ENCODE measurements at places on chromosomes 12 and 14. TPM values are rescaled to one million over a fixed set of nuclear protein-coding genes. Genes with fewer than 3 reads are reported as not detected.

Gene PLD4
- 0.92 TPM for total RNA-seq

Gene KRT83
- not detected for total RNA-seq

Gene CLEC2D
- 11.6 TPM for total RNA-seq

GRCh38 chr14:93712838-93713724 lies 75.2 kb downstream of the PRIMA1 start:
- no peak for DNase-seq
- H3K36me3 ChIP-seq: no peaks in the 10 kb centered on the region
- no peak overlapping the region for H3K4me3 ChIP-seq
- H3K4me1 ChIP-seq: no peaks in the 10 kb centered on the region

DNA sequence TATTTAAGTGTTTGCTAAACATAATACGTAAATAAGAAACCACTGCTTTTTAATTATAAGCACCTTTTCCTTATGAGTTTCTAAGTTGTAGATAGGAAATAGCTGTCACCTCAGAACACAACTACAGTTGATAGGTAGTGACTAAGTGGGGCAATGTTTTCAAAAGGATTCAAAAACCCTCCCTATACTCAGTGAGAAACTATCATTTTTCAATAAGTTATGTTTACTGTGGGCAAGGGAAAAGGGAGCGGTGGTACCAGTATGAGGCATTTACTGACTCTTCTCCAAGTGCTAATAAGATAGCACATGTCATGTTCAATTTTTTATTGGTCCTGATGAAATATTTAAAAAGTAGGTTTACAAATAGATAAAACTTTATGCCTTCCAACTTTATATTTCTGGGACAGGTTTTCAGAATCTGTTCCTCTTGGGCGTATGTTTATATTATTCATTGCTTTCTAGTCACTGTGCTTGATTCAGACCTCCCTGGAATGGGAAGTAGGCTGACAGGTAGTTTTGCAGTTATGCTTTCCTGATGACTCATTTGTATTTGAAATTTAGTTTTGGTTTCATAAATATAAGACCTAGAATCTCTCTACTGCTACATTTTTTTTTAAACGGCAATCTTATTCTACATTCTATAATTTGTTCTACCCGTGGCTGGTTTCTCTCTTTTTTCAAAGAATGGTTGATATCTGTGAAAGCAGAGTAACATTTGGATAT lies 153.1 kb downstream of the TMEM117 start:
- no peaks in the 10 kb centered on the region for H3K27me3 ChIP-seq
- no peaks in the 10 kb centered on the region for H3K36me3 ChIP-seq
- H3K27ac ChIP-seq: no peak overlapping the region
- no peaks in the 10 kb centered on the region for H3K4me1 ChIP-seq
- no peak for DNase-seq

DNA sequence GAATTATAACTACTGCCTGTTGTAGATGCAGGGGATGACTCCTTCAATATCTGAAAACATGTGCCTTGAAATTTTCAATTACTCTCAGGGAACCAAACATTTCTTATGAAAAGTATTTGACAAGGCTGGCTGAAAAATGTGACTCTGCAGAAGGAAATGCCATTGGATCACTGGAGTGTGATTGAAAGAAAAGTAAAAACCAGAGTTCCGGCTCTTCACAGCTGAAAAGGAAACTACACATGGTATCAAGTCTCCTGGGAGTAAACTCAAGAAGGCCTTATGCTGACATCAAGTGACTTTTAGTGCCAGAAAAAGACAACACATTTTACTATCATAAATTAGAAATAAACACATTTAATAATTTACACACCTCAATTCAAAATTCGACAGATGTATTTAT lies 693.0 kb downstream of the LRFN5 start:
- no peaks in the 10 kb centered on the region for H3K27me3 ChIP-seq
- H3K27ac ChIP-seq: no peak overlapping the region
- H3K36me3 ChIP-seq: no peaks in the 10 kb centered on the region
- H3K4me1 ChIP-seq: no peaks in the 10 kb centered on the region
- H3K4me3 ChIP-seq: no peak overlapping the region
- no peak for DNase-seq

DNA sequence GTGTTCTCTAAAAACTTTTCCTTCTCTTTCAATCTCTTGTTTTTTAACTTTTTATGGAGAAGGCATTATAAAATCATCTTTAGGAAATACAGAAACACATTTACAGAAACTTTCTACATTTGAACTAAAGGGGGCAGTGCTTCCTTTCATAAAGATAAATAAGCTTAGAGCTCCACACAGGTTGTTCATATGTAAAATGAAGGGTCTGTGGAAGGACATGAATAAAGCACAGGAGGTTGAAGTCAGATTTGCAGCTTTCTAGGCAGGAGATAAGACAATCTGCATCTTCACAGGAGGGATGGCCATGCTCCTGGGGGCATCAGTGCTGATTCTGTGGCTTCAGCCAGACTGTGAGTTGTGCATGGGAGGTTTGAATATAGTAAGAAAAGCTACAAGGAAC lies 426.0 kb downstream of the DAD1 start:
- peak; percentile 14 for DNase-seq
- H3K36me3 ChIP-seq: no peaks in the 10 kb centered on the region
- no peaks in the 10 kb centered on the region for H3K4me1 ChIP-seq
- no peak overlapping the region for H3K4me3 ChIP-seq
- H3K27me3 ChIP-seq: no peaks in the 10 kb centered on the region

GRCh38 chr14:73295198-73295796 lies 58.0 kb downstream of the PAPLN start:
- H3K4me1 ChIP-seq: no peaks in the 10 kb centered on the region
- peaks cover 8% of the 10 kb centered on the region for H3K36me3 ChIP-seq
- peak; percentile 66 for DNase-seq
- H3K27me3 ChIP-seq: no peaks in the 10 kb centered on the region
- no peak overlapping the region for H3K4me3 ChIP-seq
- no peak overlapping the region for H3K27ac ChIP-seq

GRCh38 chr14:68896132-68896531 lies 83.0 kb downstream of the ACTN1 start:
- DNase-seq: no peak
- H3K4me3 ChIP-seq: no peak overlapping the region
- no peaks in the 10 kb centered on the region for H3K27me3 ChIP-seq

DNA sequence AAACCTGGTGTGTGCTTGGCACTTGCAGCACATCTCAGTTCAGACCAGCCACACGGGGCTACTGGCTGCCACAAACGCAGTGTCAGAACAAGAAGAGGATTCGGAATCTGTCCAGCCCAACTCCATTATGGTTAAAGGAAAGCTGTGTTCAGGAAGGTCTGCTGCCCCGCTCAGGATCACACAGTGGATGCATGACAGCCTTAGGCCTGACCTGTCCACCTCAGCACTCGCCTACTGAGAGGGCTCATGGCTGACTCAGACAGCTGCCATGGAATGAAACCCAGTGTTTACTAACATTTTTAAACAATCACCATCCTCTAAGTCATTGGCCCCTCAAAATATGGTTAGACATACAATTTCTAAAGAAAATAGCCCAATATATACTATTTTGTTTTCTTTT lies 5.6 kb upstream of the NIN start:
- no peaks in the 10 kb centered on the region for H3K4me1 ChIP-seq
- H3K36me3 ChIP-seq: no peaks in the 10 kb centered on the region
- H3K27ac ChIP-seq: no peak overlapping the region
- DNase-seq: no peak
- no peak overlapping the region for H3K4me3 ChIP-seq

GRCh38 chr14:53701108-53701875 lies 255.3 kb downstream of the BMP4 start:
- DNase-seq: no peak
- H3K4me3 ChIP-seq: no peak overlapping the region
- H3K27me3 ChIP-seq: no peaks in the 10 kb centered on the region
- no peaks in the 10 kb centered on the region for H3K4me1 ChIP-seq

DNA sequence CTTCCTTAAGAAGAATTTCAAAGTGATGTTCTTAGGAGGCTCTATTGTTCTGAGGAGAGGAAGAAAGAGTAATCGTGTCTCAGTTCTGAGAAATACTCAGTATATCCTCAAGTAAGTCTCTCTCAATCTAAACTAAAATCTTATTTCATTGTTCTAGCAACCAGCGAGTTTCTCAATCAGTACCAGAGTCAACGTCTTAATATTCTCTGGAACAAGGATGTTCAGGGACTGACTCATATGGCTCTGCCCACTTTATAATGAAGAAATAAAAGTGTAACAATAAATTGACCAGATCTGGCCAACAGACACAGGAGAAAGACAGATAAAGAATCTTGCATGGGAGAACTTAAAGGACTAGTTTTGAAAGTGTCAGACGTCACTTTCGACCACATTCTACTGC lies 469.8 kb upstream of the FLRT2 start:
- no peak for DNase-seq
- H3K4me3 ChIP-seq: no peak overlapping the region
- no peak overlapping the region for H3K27ac ChIP-seq
- no peaks in the 10 kb centered on the region for H3K27me3 ChIP-seq
- H3K4me1 ChIP-seq: peaks cover 11% of the 10 kb centered on the region

GRCh38 chr14:93263416-93263815 lies 56.4 kb downstream of the UBR7 start:
- H3K4me1 ChIP-seq: peaks cover 2% of the 10 kb centered on the region
- no peak overlapping the region for H3K4me3 ChIP-seq
- no peaks in the 10 kb centered on the region for H3K27me3 ChIP-seq
- no peak overlapping the region for H3K27ac ChIP-seq
- peaks cover 9% of the 10 kb centered on the region for H3K36me3 ChIP-seq

DNA sequence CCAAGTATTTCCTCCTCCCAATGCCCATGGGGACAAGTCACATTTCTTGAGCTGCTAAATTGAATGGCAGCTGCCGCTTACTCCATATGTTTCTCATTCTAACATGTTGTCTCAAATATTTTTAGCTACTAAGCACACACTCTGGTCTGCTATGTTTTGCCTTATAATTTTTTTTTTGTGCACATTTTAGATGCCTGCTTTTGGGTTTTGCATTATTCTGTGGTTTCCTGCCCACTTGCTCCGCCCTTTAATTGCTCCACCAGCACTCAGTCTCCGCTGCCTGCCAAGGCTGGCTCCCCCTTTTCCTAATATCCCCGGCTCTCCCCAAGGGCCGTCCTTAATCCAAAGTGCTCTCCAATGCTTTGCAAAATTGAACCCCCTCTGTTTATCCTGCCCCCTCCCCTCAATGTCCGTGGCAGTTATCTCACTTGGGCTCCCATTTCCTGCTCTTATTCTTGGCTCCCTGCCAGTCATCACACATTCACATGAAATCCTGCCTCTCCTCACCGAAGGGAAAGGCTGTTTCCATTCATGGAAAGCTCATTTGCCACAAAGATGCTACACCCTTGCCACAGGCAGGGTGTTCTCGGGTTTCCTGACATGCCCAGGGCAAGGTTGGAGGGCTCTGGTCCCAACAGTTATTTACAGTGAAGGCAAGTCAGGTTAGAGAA lies 79.4 kb downstream of the C12orf75 start:
- DNase-seq: peak; percentile 95
- H3K27ac ChIP-seq: no peak overlapping the region
- peaks cover 6% of the 10 kb centered on the region for H3K4me1 ChIP-seq
- no peaks in the 10 kb centered on the region for H3K36me3 ChIP-seq

GRCh38 chr12:112852810-112853209 lies 54.0 kb upstream of the OAS1 start:
- H3K36me3 ChIP-seq: no peaks in the 10 kb centered on the region
- DNase-seq: no peak
- no peak overlapping the region for H3K4me3 ChIP-seq

DNA sequence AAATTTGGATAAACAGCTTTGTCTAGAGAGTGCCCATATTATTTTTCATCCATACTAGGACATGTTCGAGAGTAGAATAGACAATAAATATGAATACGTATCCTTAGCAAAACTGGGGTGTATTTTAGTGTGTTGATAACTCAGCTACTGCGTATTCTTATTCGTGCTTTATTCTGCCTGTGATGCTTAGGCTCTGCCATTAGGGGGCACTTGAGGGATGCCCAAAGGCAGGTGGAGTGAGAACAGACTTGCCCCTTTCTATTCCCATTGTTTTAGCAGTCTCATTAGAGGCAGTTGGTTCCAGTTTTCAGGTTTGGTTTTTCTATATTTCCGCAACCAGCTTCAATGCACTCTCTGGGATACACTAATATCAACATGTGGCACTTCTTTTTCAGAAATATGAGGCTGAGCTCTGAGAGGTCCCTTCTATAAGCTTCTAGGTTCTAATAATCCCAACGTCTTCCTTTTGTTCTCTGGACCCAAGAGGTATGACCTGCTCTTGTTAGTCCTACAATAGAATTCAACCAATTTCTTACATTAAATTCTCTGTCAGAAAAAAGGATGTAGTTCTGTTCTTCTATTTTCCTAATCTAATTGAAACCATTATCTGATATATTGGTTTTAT lies 985.7 kb upstream of the FBXO33 start:
- DNase-seq: peak; percentile 10
- H3K27me3 ChIP-seq: no peaks in the 10 kb centered on the region
- no peak overlapping the region for H3K4me3 ChIP-seq
- H3K36me3 ChIP-seq: no peaks in the 10 kb centered on the region
- no peak overlapping the region for H3K27ac ChIP-seq
- no peaks in the 10 kb centered on the region for H3K4me1 ChIP-seq

DNA sequence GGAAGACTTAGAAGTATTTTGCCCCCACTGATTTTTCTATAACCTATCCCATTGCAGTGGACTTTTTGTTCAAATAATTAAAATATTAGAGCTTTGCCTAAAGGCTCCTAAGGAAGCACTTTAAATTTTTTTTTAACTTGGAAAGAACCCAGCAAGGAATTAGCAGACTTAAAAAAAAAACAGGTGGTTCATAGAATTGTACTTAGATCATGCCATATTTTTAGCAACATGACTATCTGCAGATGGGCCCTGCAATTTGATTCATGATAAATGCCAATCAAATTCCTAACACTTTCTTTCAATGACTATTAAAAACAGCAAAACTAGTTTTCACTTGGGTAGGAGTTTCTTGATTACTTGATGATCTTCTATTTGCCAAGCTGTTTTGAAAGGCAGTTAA lies 11.5 kb downstream of the ADAMTS20 start:
- no peak overlapping the region for H3K27ac ChIP-seq
- no peak for DNase-seq
- H3K4me1 ChIP-seq: no peaks in the 10 kb centered on the region
- H3K36me3 ChIP-seq: no peaks in the 10 kb centered on the region

GRCh38 chr14:92973798-92974372 lies 50.9 kb downstream of the CHGA start:
- no peak for DNase-seq
- peaks cover 8% of the 10 kb centered on the region for H3K36me3 ChIP-seq
- H3K4me1 ChIP-seq: no peaks in the 10 kb centered on the region
- H3K4me3 ChIP-seq: no peak overlapping the region

- no peaks in the 10 kb centered on the region for H3K4me1 ChIP-seq
- H3K27me3 ChIP-seq: no peaks in the 10 kb centered on the region
- H3K4me3 ChIP-seq: no peak overlapping the region
- H3K36me3 ChIP-seq: no peaks in the 10 kb centered on the region
- DNase-seq: peak; percentile 90
These were observed 8.0 kb downstream of the IL22 start for GRCh38 chr12:68245180-68246021.

DNA sequence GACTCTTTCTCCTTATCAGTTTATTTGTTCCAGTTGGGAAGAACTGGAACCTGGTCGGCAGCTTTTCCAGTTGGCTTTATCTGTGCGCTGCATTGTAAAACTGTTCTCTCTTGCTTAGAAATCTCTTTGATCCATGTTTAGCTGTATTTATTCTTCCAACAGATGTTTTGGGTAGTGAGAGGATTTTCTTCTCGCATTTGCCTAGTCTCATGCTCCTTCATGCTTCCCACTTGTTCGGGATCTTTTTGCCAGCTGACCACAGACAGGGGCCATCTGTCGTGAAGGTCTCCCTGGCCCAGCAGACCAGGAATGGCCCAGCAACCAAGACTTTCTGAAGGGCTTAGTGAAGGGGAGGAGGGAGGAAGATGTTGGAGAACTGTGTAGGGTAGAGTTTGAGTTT lies 21.6 kb downstream of the NTF3 start:
- H3K27ac ChIP-seq: no peak overlapping the region
- H3K27me3 ChIP-seq: peaks cover 4% of the 10 kb centered on the region
- no peaks in the 10 kb centered on the region for H3K4me1 ChIP-seq
- DNase-seq: no peak
- no peak overlapping the region for H3K4me3 ChIP-seq

Data from lung (tissue), 17 donors.